Smooth muscle cell of trachea (primary cell): ENCODE measurements at places on chromosomes 3 and 15. TPM values are rescaled to one million over a fixed set of nuclear protein-coding genes. Genes with fewer than 3 reads are reported as not detected.

The SH3GL3 gene
- 0.17 and 0.29 TPM in 2 replicates for total RNA-seq

The CPOX gene
- 28.8 and 32.9 TPM in 2 replicates for total RNA-seq

The BOC gene
- total RNA-seq, result 3.3 and 8.6 TPM in 2 replicates

The MAP6D1 gene
- 1.9 and 2.3 TPM in 2 replicates for total RNA-seq

The MORC1 gene
- total RNA-seq, result not detected in 2 replicates
